ENCODE measurements at places on chromosomes 5 and 9. TPM values are rescaled to one million over a fixed set of nuclear protein-coding genes. Genes with fewer than 3 reads are reported as not detected.

IFNA13 gene
- total RNA-seq = not detected

DNA sequence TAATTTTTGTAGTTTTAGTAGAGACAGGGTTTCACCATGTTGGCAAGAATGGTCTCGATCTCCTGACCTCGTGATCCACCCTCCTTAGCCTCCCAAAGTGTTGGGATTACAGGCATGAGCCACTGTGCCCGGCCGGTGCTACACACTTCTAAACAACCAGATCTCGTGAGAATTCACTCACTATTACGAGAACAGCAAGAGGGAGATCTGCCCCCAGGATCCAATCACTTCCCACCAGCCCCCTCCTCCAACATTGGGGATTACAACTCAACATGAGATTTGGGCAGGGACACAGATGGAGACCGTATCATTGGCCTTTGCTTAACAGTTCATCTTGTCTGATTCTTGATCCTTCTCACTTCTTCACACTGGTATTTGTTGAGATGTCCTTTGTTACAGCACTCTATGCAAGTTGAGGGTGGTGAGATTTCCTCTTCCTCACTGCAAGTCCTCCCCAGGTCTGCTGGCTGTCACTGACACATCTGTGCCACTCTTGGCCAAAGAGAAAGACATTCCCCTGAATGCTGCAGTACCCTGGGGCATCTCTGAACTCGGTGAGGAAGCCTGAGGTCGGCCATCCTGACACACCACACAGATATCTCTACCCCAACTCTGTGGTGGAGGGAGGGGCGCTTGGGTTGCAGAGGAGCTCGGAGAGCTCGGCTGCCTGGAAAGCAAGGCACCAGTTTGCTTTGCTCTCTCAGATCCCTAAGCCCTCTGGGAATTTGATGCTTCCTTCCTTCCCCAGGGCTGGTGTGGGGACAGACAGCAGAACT lies 4.2 kb upstream of the SUB1 start:
- DNase-seq = no peak

DNA sequence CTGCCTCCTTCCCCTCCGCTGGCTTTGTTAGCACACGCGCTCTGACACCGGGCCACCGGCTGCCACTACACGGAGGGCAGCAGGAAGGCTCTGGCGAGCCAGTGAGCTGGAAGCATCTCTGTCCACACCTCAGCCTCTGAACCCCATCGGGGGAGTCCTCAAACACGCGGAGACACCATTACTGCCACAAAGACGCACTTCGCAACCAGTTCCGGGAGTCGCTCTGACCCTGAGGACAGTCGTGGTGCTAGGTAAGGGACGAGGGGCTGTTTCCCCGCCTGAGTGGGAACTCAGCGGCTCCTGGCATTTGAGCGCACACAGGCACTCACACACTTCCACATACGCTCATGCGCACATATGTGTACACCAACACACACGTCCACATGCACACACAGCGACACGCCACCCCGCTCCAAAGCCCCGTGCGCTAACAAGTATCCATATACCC lies 160.0 kb downstream of the C9orf152 start:
- no peak for DNase-seq

SPINK6 gene
- not detected for total RNA-seq

GRCh38 chr5:126680191-126680817 lies 79.6 kb downstream of the PHAX start:
- no peak for DNase-seq

GRCh38 chr5:145521066-145521465 lies 314.1 kb downstream of the PRELID2 start:
- DNase-seq = no peak

GEMIN5 gene
- total RNA-seq = 32.1 TPM

ZNF883 gene
- total RNA-seq = 1.1 TPM

PAX5 gene
- 1.1 TPM for total RNA-seq

- no peak for DNase-seq
These were observed 31.6 kb downstream of the RETREG1 start for GRCh38 chr5:16585041-16585667.

CAST gene
- 131 TPM for total RNA-seq

HAVCR2 gene
- 34.6 TPM for total RNA-seq

BAAT gene
- not detected for total RNA-seq

- DNase-seq = no peak
These were observed 148.0 kb downstream of the RORB start for GRCh38 chr9:74645007-74645639.

SIL1 gene
- total RNA-seq = 27.6 TPM

DNA sequence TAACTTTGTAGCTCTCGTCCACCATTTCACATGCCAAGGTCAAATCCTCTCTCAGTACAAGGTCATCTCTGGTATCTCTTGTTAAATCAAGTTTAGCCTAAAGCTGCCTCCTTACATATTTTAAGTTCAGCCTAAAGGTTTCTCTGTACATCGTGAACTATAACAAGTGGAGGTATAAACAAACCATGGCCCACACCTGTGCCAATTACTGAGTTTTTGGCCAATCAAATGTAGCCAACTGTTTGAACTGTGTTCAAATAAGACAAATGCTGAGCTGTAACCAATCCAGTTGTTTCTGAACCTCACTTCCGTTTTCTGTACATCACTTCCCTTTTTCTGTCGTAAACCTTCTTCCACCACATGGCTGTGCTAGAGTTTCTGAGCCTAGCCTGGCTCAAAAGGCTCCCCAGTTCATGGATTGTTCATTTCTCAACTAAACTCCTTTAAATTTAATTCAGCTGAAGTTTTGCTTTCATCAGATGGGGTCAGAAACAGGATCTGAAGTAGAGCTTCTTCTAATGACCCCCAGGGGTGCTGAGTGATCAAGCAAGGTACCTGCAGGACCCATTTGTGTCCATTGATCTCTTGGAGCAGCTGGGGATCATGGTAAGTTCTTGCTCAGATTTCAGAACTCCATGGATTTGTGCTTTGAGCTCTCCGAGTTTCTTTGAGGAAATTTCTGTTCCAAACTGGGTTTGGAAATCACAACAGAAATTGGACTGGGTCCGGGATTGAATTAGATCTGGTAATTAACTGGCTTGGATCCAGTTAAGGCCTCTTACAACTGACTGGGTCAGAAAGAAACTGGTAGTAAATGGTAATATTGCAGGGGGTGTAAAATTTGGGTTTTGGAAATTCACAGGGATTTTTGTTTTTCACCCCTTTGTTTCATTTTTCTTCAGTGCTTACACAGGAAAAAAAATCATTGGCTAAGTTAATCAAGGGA lies 11.0 kb upstream of the NANS start:
- peak; percentile 52 for DNase-seq

- no peak for DNase-seq
These were observed 504 bp upstream of the ZNF618 start for GRCh38 chr9:113875459-113876150.

FOXD4L6 gene
- not detected for total RNA-seq

GRCh38 chr9:127941062-127941960 lies 3.7 kb upstream of the DPM2 start:
- no peak for DNase-seq

DNA sequence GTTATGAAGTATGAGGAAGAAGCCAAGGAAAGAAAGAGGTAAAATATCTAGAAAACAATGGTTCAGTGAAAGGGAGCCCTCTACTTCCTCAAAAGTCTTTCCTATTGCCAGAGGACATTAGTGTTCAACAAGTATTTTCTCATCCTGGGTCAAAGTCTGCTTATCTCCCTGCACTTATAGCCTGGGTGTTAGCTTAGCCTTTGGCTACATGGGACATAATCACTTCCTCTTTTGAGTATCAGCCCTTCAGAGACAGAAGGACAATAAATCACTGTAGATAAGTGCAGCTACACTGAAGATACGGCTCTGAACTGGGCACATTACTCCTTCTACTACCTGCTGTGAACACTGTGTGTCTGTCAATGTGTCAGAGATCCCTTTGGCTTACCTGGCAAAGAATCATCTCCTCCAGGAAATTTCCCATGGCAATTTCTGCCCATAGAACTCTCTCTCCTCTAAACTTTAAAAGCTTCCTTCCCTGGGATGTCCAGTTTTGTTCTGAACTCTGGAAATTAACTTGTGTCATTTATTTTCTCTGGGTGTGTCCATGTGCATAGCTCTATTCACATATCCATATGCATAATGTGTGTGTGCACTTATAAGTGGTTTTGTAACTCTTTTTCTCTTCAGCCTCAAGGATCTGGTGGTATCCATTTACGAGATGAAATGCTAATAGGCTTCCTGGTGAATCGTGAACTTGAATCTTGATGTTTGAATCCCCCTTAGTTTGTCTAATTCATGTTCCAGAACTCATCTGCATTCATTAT lies 30.0 kb upstream of the RECK start:
- DNase-seq = no peak

CBY3 gene
- total RNA-seq = 0.47 TPM

- no peak for DNase-seq
These were observed 34.3 kb downstream of the EPB41L4B start for GRCh38 chr9:109286571-109286977.

HAND1 gene
- total RNA-seq = not detected

- peak; percentile 52 for DNase-seq
These were observed 9.1 kb upstream of the DNAJC25 start for GRCh38 chr9:111621895-111622480.

TPPP gene
- total RNA-seq = 0.18 TPM

ARID3C gene
- 0.29 TPM for total RNA-seq

RGP1 gene
- total RNA-seq = 13.0 TPM

DNA sequence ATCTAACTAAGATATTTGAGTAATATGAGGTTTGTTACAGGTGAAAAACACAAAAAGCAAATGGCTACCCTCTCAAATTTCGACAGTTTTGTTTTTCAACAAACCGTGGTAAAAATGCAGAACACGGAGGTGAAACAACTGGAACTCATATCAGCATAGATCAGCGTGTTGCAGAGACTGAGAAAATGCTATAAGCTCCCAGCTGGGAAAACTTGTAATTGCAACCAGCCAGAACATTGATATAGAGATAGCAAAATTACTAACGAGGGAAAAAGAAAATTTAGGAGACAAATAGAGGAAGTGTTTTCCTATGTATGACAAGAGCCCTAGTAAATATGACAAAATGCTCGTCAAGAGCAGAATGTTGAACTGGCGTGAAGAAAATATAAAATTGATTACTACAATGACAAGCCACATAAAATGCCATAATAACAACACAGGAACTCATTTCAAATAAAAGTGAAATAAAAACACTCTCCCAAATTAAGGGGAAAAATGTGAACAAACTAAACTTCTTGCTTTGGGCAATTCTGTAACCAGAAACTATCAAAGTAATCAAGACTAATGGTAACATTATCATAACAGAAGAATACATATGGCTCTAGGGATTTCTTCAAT lies 1989.8 kb downstream of the EFNA5 start:
- no peak for DNase-seq

INSYN2B gene
- not detected for total RNA-seq

GRCh38 chr9:132068605-132069004 lies 11.1 kb downstream of the MED27 start:
- no peak for DNase-seq

DNA sequence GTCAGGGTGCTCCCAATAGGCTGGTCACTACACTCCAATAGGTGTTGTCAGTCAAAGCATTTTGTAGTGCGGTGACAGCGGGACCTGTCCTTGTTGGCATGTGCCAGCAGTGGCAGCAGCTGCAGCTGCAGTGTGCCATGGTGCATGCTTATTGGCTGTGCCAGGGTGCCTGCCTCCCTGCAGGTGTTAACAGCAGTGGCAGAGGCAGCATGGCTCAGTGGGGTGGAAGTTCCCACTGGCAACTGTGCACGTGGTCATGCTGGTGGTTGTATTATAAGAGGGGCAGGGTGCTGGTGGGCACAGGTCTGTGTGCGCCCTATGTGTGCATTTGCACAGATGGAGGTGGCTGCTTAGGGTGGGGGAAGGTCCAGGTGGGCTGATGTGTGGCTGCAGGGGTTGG lies 133.7 kb upstream of the EDIL3 start:
- DNase-seq = no peak

- no peak for DNase-seq
These were observed 65.2 kb upstream of the ADRA1B start for GRCh38 chr5:159851053-159851452.

GRCh38 chr9:124256517-124257069 lies 1.2 kb upstream of the NEK6 start:
- DNase-seq = no peak

DNA sequence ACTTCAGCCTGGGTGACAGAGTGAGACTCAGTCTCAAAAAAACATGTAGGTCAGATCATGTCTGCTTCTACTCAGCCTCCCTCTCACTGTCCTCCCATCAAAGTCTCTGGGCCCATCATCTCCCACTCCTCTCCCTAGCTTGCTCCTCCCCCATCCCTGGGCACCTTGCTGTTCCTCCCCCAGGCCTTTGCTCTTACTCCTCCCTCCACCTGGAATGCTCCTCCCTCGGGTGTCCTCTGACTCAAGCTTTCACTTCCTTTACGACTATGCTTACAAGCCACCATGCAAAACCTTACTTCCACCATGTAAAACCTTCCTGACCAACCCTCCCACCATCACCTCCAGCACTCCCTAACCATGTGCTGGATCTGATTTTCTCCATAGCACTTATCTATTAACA lies 51.5 kb downstream of the MTMR12 start:
- DNase-seq = peak; percentile 37

GRCh38 chr5:66164044-66164790 lies 20.1 kb downstream of the SREK1 start:
- no peak for DNase-seq

GRCh38 chr5:113128082-113128481 lies 151.5 kb downstream of the DCP2 start:
- DNase-seq = no peak

GRCh38 chr9:130890870-130891687 lies 5.5 kb downstream of the QRFP start:
- DNase-seq = no peak

- no peak for DNase-seq
These were observed 15.3 kb downstream of the C9orf152 start for GRCh38 chr9:110192531-110193261.

FBXL7 gene
- total RNA-seq = not detected

DNA sequence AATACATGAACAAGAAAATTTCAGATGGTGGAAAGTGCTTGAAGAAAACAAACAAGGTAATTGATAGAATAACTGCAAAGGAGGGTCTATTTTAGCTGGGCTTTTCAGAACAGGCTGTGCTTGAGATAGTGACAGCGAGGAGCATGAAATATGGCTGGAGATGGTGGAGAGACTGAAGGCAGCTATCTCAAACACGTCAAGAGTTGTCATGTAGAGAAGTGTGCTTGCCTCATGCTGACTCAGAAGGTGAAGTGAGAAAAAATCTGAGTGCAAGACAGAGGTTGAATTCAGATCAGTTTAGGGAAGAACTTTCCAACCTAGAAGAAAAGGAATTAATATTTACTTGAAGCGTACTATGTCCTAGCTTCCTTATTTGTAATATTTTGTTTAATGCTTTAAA lies 115.5 kb upstream of the RANBP3L start:
- no peak for DNase-seq

Data from activated CD8-positive, alpha-beta T cell treated with anti-CD3 and anti-CD28 coated beads for 36 hours (primary cell).